ENCODE measurements at places on chromosomes 12 and 14. TPM values are rescaled to one million over a fixed set of nuclear protein-coding genes. Genes with fewer than 3 reads are reported as not detected.

Gene PLA2G1B
- polyA plus RNA-seq: 0.60 TPM

Gene PLEKHG7
- 0.13 TPM for polyA plus RNA-seq

Gene WNT1
- polyA plus RNA-seq: not detected

Gene SLC39A5
- 0.30 TPM for polyA plus RNA-seq

Gene UNG
- polyA plus RNA-seq: 17.6 TPM

DNA sequence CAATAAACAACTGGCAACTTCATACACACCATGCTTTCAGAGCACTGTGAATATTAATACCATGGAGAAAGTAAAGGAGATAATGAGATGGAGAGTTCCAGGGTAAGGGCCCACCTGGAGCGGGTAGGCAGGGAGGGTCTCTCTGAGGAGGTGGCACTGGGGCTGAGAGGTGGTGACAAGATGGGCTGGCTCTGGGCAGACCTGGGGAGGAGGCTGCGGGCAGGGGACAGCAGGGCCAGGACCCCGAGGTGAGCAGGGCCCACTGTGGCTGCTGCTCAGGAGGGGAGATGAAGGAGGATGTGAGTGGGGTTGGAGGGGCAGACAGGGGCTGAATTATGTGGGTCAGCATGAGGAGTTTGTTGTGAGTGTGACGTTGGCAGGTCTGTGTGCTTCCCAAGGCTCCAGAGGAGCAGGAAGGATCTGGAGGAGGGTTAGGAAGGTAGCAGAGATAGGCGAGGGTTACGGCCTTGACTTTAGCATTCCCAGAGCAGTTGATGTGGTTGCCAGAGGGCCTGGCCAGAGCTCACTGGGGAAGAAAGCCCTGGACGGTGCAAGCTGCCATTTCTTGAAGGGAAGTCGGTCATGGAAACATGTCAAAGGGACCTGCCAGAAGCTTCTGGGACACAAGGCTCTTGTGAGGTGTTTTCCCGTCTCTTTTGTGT lies 88.2 kb downstream of the CACNA1C start:
- DNase-seq: no peak

DNA sequence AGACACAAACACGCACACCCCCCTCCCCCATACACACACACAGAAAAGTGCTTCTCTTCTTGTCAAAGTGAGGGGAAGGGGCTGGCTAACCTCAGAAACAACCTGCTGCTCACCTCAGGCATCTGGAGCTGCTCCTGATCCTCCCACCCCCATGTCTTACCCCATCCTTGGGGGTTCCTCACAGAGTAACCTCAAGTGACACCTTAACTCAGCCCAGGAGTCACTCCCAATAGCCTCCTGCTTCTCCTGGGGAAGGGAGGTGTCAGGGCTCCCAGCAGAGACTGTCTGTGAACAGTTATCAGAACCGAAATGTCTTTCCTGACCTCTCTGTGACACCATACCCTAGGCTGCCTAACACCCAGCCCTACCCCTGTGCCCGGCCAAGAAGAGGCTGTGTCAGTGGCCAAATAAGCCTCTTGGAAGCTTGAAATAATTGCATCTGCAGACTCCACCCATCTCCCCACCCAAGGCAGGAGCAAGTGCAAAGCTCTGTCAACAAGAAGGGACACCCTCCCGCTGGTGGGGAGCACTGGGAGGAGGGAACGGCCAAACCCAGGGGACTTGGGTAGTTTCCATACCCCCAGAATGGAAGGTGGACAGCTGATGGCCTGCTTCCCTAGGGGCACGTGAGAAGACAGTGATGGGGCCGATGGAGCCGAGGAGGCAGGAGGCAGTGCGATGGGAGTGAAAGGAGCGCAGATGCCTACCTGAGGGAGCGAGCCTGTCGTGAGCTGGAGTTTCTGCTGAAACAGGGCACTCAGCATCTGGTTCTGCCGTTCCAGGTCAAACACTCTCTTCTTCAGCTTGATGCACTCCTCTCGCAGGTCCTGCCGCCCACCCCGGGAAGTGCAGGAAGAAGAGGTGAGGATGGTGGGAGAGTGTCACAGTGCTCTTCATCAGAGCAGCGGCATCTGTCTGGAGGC lies 26.8 kb downstream of the NCKAP5L start:
- DNase-seq: no peak

DNA sequence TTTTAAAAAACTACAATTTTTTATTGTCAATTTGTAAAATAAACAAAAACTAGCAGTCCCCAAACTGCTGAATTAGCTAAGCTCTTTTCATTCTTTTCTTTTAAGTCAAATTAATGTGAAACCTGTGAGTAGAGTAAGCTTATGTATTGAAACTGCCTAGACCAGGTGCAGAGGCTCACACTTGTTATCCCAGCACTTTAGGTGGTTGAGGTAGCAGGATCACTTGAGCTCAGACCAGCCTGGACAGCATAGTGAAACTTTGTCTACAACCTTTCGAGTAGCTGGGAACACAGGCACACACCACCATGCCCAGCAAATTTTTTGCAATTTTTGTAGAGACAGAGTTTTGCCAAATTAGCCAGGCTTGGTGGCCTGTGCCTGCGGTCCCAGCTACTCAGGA lies 26.4 kb downstream of the SCFD1 start:
- no peak for DNase-seq

GRCh38 chr14:104262515-104263514 lies 124.4 kb downstream of the KIF26A start:
- DNase-seq: no peak

DNA sequence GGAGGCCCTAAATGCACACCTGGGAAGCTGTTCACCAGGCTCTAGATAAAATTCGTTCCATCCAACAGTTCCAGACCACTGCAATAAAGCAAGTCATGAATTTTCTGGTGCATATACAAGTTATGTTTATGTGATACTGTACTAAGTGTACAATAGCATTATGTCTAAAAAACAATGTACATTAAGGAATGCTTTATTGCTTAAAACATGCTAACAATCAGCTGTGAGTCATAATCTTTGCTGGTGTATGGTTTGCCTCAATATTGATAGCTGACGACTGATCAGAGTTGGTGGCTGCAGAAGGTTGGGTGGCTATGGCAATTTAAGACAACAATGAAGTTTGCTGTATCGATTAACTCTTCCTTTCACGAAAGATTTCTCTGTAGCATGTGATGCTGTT lies 52.3 kb downstream of the ATG14 start:
- no peak for DNase-seq

DNA sequence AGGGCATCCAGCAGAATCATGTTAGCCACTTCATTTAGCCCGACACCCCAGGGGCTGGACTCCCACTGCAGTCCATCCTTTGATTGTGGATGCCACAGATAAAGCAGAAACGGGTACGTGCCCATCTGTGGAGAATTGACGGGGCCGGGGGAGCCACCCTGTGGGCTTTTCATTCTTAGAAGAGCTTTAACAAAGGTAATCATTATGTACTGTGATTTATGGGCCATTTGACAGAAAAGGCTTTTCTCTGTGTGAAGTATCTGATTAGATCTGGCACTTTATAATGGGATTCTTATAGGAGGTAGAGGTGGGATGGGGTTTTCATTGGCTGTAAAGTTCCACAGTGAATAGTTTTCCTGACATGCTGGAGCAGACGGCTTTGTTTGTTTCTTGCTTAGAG lies 40.4 kb downstream of the AACS start:
- no peak for DNase-seq

DNA sequence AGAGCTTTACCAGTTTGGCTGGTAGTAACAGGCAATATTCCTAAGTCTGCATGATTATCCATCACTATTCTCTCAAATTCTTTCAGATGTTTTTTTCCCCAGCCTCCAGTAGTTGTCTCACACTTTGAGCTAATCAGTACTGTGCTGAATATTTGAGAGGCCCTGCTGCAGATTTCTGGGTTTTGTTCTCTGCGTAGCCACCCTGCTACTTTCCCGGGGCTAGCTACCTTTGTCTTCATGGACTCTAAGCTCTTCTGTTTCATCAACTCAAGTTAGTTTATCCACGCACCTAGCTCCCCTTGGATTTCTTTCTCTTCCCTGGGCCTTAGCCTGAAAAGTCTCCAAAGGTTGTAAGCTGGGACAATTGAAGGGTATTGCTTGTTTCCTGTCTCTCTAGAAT lies 73.0 kb downstream of the FUT8 start:
- no peak for DNase-seq

- no peak for DNase-seq
Observed at GRCh38 chr12:30953951-30954751, 27.6 kb downstream of the TSPAN11 start.

Measured in urinary bladder (tissue), 4 donors.